Astrocyte of the spinal cord (primary cell): ENCODE measurements at places on chromosomes 3 and 15.

- DNase-seq, result peak; percentile 73
These were observed 29.4 kb upstream of the TMEM45A start for GRCh38 chr3:100463002-100463401.

DNA sequence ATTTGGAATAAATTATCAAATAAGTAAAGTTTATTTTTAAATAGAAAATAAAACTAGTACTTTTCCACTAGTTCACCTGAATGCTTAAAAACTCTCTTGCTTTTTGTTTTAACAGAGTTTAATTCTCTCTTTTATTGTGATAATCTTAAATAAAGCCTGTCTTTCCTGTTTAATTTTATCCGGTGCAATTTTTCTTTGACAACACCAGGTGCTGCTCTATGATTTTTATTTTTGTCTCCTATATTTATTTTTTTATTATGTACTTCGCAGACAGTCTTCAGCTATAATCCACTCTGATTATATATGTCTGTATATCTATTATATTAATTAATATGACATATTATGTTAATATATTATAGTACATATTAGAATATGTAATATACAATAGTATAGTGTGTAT, 1293.0 kb upstream of the EPHA6 start:
- DNase-seq, result no peak

DNA sequence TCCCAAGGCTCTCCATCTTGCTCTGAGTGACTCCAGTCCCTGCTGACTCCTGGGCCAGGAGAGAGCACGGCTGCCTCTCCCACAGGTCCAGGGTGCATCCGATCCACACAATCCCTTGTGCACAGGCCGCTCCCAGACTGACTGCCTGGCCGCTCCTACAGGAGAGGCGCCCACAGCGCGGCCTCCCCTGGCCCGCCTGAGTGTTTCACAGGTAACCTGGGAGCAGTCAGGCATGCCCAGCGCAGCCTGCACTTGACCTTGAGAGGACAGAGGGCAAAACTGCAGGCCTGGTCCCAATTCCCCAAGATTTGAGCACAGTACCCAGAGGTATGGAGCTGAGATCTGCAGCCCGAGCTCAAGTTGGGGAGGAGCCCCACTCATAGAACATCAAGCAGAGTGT, 490.2 kb downstream of the CNTN6 start:
- DNase-seq, result no peak

GRCh38 chr3:108380128-108380795, 83.9 kb downstream of the HHLA2 start:
- DNase-seq, result no peak

DNA sequence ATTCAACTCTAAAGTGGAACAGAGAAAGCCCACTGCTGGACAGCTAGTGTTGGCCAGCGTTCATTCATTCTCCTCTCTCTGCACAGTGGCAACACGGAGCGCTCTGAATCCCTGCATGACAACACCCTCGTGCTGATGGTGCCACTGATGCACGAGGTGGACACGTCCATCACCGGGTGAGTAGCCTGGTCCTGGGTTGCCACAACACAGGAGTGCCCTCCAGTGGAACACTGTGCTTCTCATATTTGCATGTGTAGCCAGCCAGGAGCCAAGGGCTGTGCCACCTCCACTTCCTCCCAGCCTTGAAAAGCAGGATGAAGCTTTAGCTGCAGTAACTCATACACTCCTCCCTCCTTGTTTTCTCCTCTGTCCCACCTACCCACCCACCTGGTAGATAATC, 120.0 kb upstream of the CTDSPL start:
- DNase-seq, result no peak
